Mucosa of descending colon (tissue), 3 donors: ENCODE measurements at places on chromosomes 5 and 9. TPM values are rescaled to one million over a fixed set of nuclear protein-coding genes. Genes with fewer than 3 reads are reported as not detected.

GRCh38 chr5:132484391-132484725 is 6.2 kb downstream of the IRF1 start:
- no peak for DNase-seq

MYMK gene
- total RNA-seq, result not detected

- peak; percentile 53 for DNase-seq
Measured at GRCh38 chr5:67182301-67182790, 14.3 kb downstream of the CD180 start.

GCNT1 gene
- 38.1 TPM for total RNA-seq

- no peak for DNase-seq
Measured at GRCh38 chr5:88877826-88878225, 5.2 kb downstream of the MEF2C start.

GRCh38 chr5:175728885-175729828 is 71.3 kb downstream of the HRH2 start:
- DNase-seq, result no peak

SGTB gene
- 1.9 TPM for total RNA-seq

SPAG8 gene
- total RNA-seq, result 0.92 TPM

DNA sequence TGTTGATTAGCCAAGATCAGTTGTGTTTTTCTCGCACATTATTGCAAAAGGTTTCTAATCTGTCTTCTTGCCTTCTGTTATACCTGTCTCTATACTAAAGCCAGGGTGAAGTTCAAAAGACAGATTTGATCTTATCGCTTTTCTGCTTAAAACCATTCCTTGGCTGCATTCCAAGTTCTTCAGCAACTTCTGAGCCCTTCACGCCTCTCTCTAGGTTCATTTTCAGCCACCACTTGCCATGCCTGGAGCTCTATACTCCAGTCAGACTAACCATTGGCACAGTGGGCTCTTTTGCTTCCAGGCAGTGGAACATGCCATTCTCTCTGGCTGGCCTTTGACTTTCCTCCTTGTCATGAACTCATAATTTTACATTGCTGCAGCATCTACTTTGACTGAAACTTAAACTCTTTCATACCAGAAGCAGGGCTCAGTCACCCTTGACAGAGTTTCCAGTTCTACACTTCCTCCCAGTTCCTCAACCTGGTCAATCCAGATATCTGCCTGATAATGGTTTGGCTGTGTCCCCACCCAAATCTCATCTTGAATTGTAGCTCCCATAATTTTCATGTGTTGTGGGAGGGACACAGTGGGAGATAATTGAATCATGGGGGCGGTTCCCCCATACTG is 114.4 kb downstream of the SLC12A2 start:
- DNase-seq, result no peak

- no peak for DNase-seq
Measured at GRCh38 chr5:71651579-71651978, 64.4 kb downstream of the MCCC2 start.

- DNase-seq, result no peak
Measured at GRCh38 chr9:124450241-124450924, at the start of gene ADGRD2. ADGRD2 (plus strand) TSS chr9:124450451; CDS start chr9:124451667, 1,216 bp downstream.
